ENCODE measurements at places on chromosomes 2 and 18.

DNA sequence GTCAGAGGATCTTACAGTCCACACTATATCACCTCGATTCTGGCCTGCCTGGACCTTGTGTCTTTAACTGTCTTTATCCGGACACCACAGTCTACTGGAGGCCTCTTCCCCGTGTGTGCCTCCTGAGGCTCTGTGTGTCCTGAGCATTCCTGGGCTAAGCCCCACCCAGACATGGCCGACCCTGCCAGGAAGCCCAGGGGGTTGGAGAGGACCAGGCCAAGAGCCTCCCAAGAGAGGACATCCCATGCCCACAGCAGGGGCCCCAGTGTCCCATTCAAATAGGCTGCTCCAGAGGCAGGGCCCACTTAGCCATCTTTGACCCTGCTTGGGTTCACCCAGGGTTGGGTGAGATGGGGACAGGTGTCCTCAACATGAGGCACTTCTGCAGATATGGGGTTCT lies 84.7 kb upstream of the OTOS start:
- no peak for DNase-seq

DNA sequence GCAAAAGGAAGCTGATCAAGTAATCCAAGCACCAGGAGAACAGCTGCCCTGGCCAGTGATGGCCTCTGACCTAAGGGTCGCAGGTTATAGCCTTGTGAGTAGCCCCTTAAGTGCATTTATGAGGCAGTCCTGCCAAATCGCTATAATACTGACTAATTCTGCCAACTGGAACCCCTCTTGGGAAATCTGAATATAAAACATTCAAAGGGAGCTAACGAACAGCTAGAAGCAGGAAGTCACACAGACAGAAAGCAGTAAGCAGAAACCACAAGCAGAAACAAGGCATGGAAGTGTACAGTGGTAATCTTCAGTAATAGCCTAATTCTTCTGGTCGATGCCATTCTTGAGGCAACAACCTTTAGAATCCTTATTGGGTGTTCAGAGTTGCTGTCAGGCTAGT lies 521.3 kb downstream of the METTL4 start:
- DNase-seq, result no peak

GRCh38 chr2:176979981-176980710 lies 232.4 kb upstream of the HNRNPA3 start:
- no peak for DNase-seq

- no peak for DNase-seq
These were observed 854.6 kb downstream of the RNF144A start for GRCh38 chr2:7771781-7772180.

DNA sequence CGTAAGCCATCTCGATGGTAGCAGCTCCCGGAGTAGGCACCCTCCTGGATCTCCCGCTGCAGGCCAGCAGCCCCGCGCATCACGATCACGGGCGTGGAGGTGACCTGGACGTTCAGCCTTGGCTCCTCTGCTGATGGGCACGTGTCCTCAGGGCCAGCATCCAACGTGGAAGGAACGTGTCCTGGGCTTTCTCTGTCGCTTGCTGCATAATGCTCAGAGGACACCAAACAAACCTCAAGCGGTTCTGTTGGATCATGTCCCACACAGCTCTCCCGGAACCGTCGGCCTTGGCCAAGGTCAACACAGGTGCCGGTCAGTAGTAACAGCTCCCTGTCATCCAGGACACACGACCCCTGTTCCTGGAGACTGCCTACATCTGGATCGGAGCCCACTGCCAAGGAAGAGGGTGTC lies 23.1 kb downstream of the PASK start:
- no peak for DNase-seq
